ENCODE measurements at places on chromosomes 11 and 22.

- no peak for DNase-seq
Observed at GRCh38 chr11:11016068-11016467, 158.2 kb upstream of the ZBED5 start.

DNA sequence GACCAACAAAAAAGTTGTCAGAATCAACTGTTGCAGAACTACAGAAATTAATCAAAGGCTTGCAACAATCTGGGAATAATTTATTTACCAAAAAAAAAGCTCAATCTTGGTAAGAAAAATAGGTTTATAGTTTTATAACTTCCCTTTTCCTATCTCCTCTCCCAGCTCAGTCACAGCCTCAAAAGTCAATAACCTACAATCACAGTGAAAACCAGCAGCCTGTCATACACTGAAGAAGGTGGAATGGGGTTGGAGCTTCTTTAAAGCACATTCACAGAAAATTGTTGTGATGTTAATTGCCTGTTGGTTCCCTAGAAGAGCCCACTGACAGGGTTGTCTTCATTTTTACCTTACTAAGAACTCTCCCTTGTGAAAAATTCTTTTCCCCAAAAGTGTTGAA is 50.7 kb upstream of the CEP126 start:
- no peak for DNase-seq

DNA sequence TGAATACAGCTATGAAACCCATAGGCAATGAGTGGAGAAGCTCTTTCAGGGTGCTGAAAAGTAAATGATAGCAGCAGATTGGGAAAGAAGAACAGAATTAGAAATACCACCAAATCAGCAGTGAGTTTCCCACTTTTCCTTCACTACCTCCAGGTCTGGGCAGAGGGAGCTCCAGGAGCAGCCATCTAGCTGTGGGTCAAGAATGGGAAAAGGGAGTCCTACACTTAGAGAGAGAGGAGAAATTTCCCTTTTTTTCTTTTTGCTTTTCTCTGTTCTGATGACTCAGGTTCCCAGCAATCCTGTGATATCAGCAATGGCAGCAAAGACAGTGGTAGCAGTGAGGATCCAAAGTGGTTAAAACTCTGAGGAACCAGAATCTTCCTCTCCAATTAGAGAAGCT is 263.9 kb downstream of the NXPE2 start:
- DNase-seq, result no peak

DNA sequence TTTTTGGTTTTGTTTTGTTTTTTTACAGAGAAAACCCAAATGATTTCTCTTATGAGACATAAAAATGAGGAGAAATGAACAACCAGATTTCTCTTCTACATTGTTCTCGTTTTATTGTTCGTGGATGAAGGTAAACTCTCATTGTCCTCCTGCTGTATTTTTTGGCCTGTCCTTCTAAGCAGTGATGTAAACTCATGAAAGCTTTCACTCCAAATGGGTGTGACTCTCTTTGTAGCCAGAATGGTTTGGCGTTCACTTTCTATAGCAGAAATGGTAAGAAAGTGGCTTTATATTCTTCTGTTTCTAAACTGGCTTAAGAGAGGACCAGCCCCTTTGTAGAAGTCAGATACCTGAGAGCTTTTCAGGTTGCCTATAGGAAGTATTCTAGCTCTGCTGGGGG is 15.5 kb upstream of the BMAL1 start:
- no peak for DNase-seq

DNA sequence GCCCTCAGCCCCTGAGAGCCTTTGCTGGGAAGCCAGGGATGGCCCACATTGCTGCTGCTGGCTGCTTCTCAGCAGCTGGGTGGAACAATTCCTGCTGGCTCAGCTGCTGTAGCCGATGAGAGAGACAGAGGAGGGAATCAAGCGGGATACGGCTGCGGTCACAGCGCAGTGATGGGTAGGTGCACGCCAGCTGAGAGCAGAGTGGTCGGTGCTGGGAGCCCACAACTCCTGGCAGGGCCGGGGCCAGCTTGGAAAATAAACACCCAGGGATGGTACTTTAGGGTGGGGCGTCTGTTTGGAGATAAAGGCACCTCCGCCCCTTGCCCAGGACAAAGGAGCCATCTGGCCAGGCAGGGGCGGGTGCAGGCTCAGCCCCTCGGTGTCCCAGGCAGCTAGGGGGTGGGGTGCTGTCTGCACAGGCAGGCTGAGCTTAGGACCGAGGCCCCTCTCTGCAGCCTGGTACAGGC is 480.5 kb downstream of the MIAT start:
- DNase-seq, result no peak

Data from stimulated activated naive CD4-positive, alpha-beta T cell treated with Interleukin-2 at 50 U/mL for 16 hours (primary cell).